ENCODE measurements at places on chromosomes 13 and 19.
A peak's percentile ranks its signal among the peaks of the same experiment; 100 is the strongest.

GRCh38 chr13:113853518-113854237, 10.2 kb downstream of the GAS6 start:
- DNase-seq, result no peak

GRCh38 chr13:21747456-21747855, 76.6 kb downstream of the FGF9 start:
- no peak for DNase-seq

GRCh38 chr19:19540715-19541515, 2.9 kb downstream of the CILP2 start:
- DNase-seq, result peak; percentile 70

GRCh38 chr19:2337329-2337707, 8.8 kb downstream of the SPPL2B start:
- no peak for DNase-seq

GRCh38 chr13:99041337-99041736, 63.5 kb upstream of the DOCK9 start:
- DNase-seq, result no peak
